GM13977 (cell line): ENCODE measurements at places on chromosomes 6 and 20.

- peak; percentile 48 for DNase-seq
Measured at GRCh38 chr20:5074232-5074674, 45.5 kb downstream of the PCNA start.

DNA sequence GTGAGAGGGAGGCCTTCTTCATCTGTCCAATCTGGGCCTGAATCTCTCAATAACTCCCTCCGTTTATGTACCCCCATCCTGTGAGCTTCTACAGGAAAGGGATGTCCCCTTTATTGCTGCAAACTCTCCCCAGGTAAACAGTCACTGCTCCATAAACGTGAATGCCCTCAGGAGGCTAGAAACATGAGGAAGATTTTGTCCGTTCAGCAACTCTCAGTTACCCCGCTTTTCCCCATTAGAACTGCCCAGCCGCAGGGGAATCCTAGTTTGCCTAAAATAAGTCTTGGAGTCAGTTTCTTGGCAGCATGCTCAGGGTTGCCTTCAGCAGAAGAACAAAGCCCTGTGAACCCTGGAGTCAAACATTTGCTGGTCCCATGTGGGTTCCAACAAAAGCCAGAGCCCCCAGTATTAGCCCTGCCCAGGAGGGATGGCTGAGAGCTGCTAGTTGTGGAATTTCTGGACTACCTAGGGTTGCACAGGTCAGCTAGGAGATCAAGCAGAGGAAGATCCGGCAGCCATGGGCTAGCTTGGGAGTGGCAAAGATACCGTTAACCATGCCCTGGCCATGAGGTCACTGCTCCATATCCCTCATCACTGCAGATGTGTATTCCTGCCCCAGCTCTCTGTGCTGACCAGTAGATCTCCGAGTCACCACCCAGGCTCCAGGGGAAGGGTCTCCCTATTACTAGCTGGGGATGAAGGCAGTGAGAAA is 640 bp downstream of the LRRN4 start:
- DNase-seq: no peak

GRCh38 chr6:4128748-4129147 is 6.6 kb downstream of the ECI2 start:
- no peak for DNase-seq

- DNase-seq: no peak
Measured at GRCh38 chr6:12622566-12622965, 94.0 kb upstream of the PHACTR1 start.

- DNase-seq: no peak
Measured at GRCh38 chr6:121932076-121932991, 467.1 kb upstream of the HSF2 start.

DNA sequence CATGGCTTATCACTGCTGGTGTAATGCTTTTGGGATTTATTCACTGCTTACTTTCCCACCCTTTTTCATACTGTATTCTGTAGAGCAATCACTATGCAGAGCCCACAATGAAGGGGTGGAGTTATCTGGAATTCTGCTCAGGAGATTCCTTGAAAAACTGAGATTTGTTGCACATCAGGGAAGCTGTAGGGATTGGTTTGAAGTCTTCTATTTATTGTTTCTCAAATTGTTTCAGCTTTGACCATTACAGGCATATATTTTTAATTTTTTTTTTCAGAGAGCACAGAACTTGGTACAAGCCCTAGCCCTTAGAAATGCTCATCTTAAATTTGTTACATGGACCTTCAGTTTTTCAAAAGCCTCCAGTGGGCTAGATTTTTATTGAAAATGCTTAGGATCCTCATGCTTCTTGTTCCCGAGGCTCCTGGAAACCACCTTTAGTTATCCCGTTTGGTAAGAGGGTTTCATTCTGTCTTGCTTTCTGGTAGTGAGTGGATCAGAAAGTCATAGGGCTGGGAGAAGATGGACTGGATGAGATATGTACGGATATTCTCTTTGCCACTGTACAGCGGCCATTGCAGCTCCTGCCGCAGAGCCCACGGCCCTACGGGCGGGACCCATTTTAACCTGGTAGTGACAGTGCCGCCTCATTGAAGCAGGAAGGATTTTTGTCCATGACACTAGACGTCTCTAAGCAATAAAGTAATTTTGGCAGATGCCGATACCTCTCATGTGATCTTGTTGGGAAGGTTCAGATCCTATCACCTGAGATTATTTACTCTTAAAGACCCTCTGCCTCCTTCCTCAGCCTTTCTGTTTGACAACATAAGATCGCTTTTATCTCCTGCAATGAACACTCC is 45.3 kb upstream of the ZNF184 start:
- DNase-seq: peak; percentile 31

DNA sequence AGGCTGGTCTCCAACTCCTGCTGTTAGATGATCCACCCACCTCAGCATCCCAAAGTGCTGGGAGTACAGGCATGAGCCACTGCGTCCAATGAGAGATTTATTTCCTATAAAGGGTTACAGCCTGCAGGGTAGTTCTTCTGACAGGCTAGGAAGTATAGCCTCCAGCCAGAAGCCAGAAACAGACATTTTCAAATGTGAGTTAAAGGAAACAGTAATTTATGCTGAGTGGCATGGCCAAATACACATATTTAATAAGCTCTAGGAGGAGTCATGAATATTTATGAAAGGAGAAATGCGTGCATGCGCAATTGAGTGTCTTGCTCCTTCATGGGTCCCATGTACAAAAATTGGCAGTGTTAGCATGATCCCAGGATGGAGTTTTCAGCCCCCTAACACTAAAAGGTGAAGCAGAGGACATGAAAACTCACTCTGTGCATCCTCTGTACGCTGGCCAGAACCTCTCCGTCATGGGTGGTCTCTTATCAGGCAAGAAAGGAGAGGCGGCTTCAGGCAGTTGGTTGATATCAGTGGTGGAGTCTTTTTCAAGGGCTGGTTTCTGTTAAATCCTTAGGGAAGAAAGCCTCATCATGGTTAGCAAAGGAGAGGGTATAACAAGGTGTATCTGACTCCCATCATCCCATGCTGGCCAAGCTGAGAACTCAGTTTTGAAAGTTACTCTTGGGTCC is 21.3 kb upstream of the PDCD2 start:
- no peak for DNase-seq

GRCh38 chr6:148128014-148128730 is 214.5 kb upstream of the SASH1 start:
- DNase-seq: no peak

DNA sequence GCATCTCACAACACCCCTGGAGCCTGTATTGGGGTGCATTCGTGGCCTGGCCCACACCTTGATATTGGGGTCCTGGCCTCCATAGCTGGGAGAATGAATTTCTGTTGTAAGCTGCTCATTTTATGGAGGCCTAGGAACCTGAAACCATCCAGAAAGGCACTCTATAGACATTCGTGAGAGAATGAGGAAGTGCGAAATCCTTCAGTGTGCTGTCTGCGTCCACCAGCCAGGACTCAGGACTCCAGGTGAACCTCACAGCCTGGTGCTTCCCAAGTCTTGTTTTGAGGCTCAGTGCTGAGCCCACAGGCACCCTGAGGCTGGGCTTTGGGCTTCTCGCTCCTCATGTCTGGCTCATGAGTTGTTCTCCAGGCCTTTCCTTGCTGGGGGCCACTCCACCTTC is 11.9 kb upstream of the RBBP8NL start:
- no peak for DNase-seq
